ENCODE measurements at places on chromosomes 3 and 15.

GRCh38 chr15:51621936-51622603 lies 501 bp downstream of the DMXL2 start:
- DNase-seq, result peak; percentile 3

DNA sequence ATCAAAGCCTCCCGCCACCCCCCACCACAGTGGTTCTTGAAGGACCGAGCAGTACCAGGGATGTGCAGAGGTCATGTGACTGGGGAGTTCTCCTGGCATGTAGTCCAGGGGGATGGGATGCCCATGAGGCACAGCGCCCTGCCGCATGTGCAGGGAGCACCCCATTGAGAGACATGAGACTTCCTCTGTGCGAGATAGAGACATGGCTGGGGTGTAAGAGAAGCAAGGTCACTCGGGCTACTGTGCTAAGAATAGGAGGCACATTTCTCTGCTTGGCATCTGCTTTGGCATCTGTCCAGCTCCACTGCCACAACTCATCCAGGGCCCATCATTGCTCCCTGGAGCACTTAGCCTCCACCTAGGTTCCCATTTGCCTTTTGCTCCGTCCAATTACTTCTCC lies 2.4 kb upstream of the CYP1A1 start:
- no peak for DNase-seq

DNA sequence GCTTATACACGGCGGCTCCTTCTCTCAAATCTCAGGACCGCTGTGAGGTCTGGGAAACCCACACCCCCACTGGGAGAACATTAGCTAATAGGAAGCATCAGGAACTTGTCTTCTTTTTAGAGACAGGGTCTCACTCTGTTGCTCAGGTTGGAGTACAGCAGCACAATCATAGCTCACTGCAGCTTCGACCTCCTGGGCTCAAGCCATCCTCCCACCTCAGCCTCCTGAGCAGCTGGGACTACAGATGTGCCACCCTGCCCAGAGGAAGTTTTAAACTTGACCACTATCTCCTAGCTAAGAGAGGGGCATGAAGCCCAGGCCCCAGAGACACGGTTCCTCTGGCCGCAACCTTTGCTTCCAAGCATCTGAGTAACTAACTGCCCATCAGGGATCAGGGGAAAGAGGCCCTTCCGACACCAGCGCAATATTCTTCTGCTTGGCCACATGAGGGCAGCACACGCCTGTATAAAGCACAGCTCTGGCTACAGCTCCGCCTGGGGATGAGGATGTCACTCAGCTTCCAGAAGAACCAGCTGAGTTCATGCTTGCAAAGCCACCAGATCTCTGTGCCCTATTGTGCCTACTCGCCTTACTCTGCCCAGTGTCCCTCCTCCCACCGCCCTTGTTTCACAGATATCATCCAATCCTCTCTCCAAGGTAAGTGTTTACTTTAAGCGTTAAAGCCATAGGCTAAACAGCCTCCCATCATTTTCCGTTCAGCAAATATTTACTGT lies 57.6 kb upstream of the SLC6A11 start:
- no peak for DNase-seq

GRCh38 chr3:110697961-110698360 lies 373.7 kb upstream of the NECTIN3 start:
- no peak for DNase-seq

DNA sequence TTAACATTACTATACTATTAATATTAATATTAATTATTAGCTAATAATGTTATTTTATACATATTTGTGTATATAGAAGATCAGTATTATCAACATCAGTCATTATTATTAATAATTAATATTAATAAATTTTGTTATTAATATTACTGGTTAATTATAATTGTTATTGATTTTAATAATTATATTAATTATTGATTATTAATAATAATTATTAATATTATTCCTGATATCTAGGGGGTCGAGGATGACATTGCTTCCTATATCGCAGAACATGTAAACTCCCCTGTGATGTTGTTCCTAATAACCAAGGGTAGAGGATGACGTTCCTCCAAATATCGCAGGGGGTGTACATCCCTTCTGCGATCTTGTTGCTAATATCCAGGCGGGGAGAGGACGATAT lies 17.3 kb upstream of the BMF start:
- DNase-seq, result no peak

DNA sequence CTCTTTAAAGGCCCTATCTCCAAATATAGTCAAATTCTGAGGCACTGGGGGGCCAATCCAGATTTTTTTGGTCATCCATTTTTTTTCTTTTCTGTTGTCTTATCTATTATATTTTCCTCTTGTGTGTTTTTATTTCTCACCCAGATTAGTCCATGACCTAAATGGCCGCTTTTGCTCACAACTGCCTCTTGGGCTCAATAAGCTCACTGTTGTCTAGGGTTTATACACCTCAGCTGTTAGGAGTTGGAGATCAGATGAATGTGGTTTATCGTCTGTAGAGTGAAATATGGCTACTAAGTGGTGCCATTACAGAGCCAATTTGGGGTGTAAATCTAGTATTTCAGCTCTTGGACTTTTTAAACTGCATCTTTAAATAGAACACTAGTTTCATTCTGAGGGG lies 173.3 kb downstream of the GHSR start:
- no peak for DNase-seq

- DNase-seq, result no peak
Measured at GRCh38 chr15:99954361-99955180, 221.3 kb upstream of the LYSMD4 start.

GRCh38 chr3:129892857-129893580 lies 492 bp downstream of the TMCC1 start:
- peak; percentile 29 for DNase-seq

DNA sequence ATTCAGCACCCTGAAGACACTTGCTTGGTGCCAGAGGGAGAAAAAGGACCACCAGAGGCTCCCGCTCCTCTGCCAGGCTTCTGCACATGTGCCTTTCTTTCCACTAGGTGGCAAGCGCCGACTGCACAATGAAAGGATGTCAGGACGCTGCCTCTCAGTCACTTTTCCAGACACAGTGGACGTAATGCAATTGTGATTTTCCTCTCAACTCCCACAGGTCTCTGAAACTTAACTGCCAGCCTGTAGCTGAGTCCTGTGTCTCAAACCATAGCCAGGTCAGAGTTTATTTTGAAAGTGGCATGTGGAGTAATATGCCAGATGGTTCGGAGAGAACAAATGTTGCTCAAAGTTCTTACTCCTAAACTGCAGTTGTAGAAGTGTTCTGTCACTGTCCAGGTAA lies 162.9 kb downstream of the ITPR1 start:
- DNase-seq, result no peak

DNA sequence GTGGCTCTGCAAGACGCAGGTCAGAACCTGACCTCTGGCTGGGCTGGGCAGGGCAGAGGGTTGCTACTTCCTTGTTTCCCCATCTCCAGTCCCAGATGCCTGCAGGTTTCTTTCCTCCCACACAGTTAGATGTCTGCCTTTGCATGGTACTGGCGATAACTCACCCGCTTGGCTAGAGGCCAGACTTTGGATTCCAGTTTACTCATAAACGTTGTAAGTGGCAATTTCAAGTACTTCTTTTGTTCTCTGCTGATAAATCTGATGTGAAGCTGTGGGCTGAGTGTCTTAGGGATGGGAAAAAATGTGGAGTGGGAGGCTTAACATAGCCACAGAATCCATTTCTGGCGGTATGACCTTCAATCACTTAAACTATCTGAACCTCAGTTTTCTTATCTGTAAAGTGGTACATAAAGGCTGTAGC lies 194.2 kb downstream of the EBLN2 start:
- DNase-seq, result no peak

DNA sequence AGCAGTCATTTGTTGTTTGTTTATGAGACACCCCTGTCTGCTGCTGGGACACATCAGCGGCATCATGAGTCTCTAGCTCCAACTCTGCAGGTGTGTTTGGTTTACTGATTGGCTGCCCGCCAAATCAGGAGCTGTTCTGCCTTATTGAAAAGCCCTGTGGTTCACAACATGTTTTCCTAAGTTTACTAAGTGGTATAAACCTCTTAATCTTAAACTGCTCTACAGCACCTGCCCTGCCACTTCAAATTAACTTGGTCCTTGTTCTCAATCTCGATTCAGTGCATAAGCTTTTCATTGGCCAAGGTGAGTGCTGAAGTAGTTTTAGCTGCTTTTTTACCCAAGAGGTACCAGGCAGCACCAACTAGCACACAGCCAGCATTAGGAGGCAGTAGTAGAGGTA lies 77.8 kb upstream of the WDR72 start:
- DNase-seq, result no peak

DNA sequence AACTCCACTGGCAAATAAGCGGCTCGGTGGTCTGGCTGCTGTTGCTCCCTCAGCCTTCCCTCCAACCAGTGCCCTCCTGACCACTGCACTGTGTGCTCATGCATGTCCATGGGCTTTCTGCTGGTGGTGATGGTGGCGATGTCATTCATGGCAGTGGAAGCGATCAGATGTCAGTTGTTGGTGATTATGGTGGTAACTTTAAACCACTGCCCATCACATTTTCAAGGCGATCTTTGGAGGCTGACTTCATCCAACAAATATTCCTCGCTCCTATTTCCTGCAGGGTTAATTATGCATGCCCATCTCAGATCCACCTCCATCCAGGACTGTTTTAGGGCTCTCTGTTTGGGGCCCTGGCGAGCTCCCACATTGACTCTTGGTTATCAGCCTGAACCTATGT lies 13.4 kb upstream of the HCN4 start:
- DNase-seq, result no peak

- no peak for DNase-seq
Measured at GRCh38 chr3:147958754-147959153, 549.6 kb downstream of the ZIC1 start.

DNA sequence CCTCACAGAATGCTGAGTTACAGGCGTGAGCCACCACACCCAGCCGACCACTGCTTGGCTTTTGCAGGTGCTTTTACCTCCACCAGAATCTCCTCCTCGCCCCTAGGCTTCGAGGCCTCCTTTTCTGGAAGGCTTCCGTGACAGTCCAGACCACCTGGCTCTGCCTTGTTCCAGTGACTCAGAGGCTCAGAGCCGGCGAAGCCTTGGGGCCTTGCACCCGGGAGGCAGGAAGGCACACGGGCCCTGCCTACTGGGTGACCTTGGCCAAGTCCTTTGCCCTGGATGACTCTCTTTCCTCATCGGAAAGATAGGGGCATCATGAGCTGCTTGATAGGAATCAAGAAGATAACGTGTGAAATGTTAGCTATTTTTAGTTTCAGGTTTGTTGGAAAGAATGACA lies 31.3 kb upstream of the FURIN start:
- no peak for DNase-seq

DNA sequence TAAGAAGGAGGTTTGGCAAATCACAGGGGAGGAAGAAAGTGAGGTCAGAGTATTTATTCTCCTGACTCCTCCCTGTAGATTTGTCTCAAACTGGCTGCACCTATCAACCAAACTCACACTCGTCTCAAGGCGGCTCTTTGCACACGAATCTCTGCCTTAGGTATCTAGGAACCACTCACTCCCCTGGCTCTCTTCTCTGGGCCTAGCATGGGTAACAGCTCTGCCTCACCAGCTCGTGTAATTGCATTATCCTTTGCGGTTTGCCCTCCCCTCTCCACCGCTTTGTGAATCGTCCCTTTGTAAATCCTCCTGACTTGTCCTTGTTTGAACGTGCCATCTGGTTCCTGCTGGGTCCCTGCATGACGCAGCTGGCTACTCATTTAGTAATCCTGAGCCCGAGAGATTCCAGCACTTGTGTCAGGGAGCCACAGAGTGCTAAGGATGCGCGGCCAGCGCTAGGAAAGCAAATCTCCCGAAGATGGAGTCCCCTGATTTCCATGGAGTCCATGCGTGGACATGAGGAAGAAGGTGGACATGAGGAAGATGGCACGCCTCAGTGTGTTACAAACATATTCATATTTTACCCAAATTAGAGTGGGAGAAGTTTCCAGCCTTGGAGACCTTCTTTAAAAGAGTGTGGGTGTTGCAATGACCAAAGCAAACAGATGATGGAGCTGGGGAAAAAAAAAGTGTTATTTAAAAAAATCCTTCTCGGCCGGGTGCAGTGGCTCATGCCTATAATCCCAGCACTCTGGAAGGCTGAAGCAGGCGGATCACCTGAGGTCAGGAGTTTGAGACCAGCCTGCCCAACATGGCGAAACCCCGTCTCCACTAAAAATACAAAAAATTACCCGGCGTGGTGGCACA lies 26.7 kb downstream of the NRROS start:
- DNase-seq, result no peak

- no peak for DNase-seq
Measured at GRCh38 chr3:41819236-41819635, 142.7 kb downstream of the ULK4 start.

DNA sequence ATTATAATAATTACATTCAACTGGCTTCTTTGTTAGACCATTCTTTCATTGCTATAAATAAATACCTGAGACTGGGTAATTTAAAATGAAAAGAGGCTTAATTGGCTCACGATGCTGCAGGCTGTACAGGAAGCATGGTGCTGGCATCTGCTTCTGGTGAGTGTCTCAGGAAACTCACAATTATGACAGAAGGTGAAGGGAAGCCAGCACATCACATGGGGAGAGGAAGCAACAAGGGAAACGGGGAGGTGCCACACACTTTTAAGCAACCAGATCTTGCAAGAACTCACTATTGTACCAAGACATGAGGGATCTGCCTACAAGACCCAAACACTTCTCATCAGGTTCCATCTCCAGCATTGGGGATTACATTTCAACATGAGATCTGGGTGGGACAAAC lies 413.1 kb upstream of the ARRDC4 start:
- no peak for DNase-seq

DNA sequence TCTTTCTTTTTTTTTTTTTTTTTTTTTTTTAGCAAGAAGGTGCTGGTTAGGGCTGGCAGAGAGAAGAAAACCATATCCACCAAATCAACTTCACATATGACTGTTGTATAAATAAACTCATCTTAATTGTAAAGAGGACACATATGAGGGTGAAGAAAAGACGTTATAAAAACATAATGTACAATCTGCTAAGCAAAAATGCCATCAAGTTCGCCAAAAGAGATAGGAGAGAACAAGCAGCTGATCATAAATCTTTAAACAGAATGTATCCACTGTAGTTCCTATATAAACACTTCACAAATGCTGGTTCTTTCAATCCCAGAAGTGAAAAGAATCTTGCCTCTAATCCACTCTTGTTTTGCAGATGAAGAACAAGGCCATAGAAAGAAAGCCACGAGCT lies 9.2 kb downstream of the FGF12 start:
- no peak for DNase-seq

GRCh38 chr3:87358066-87358465 lies 81.7 kb upstream of the POU1F1 start:
- DNase-seq, result no peak

- DNase-seq, result no peak
Measured at GRCh38 chr3:106822204-106822603, 555.0 kb upstream of the CCDC54 start.

- DNase-seq, result no peak
Measured at GRCh38 chr3:38392604-38393163, 46.1 kb downstream of the XYLB start.
